ENCODE measurements at places on chromosomes 2 and 18. TPM values are rescaled to one million over a fixed set of nuclear protein-coding genes. Genes with fewer than 3 reads are reported as not detected.

Gene HOXD8
- not detected for total RNA-seq

Gene MYO5B
- 9.8 TPM for total RNA-seq

DNA sequence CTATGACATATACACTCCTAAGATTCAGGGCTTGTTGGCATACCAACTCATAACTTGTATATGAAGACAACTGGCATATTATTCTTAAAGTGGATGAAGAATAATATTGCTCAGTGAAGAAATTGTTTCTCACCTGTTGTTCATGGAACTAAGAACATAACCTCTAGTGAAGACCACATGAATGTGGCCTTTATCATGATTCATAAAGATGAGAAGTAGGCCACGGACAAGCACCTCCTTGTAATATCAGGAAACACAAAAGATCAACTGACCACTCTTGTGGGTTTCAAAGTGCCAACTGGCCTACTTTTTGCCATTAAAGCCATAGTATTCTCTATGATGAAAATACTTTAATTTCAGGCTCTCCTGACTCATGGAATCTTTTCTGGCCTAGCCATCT is 407.4 kb downstream of the GRB14 start:
- no peak for DNase-seq

GRCh38 chr2:9556121-9556743 is 602 bp upstream of the ADAM17 start:
- DNase-seq: no peak

Gene DHX57
- 54.6 TPM for total RNA-seq

Gene ANKRD23
- total RNA-seq: 4.1 TPM

DNA sequence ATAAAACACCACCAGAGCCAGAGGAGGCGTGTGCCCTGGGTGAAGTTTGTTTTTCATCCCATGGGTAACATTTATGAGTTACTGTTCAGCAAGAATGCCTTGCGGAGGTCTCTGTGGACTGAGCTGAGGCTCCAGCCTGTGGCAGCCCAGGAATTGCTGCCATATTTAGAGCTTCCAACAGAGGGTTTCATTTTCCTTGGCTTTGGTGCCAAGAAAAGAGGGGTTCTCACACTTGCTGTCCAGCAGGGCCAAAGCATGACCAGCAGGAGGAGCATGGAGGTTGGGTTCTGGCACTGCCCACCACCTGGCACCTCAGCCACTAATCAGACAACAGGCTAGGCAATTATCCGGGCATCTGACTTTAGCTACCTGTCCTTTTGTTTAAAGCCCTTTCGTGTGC is 36.7 kb downstream of the EPAS1 start:
- no peak for DNase-seq

Gene NYAP2
- total RNA-seq: 14.3 TPM

DNA sequence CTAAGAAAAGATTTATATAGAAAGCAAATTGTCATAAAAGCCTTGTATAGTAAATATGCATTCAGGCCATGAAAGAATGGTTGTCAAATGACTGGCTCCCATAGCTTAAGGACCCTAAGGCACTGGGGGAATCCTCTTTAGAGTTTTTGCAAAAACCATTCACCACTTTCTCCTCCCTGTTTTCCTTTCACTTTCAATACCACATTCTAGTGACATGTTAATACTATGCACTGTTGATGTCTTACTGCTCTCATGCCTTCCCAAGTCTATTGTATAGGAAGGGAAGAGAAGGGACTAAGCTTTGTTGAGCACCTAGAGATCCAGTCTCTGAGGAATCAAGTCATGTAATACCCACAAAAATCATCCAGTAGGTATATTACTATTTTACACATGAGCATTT is 383.0 kb upstream of the LRRTM1 start:
- no peak for DNase-seq

DNA sequence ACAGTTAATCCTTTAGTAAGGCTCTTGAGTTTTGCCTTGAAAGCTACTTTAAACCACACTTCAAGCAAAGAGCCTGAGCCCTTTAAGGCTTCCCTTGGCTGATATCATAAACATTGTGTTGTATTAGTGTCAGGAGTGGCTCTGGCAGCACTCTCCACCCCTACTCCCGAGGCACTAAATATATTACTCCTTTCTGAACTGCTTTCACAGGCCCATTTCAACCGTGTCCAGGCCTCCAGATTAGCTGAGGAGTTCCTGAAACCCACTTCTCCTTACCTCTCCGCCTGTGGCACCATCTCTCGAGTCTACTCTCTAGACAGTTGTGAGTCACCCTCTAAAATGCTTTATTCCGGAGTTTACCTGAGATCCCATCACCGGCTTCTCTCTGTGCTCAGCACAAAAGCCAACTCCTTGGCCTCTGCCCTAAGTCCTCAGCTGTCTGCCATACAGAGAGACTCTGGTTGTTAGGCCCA is 14.4 kb upstream of the STON1 start:
- no peak for DNase-seq

Gene IL1A
- 0.41 TPM for total RNA-seq

DNA sequence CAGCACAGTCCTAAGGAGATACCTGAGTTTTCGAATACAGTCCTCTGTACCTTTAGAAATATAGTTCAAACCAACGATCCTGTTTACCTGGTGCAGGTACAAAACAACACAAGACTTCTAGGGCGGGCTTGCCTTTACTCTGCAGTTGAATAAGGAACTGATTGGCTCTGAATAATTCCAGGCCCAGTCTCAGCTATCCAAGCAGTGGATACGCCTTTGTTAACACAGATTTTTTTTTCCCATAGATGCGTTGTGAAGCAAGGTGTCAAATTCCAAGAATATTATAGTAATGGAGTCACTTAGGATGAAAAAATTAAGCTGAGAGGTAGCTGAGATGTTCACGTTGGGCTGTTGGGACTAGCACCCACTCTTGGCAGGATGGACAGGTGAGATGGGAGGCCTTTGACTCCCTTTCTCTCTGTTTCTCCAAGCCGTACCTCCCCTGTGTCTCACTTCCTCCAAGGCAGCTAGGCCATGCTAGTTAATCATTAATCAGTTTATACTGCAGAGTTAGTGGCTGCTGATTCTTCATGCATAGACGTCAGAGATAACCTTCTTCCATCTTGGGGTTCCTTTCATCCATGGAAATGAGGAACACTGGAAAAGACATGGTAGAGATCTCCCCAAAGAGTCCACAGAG is 380.8 kb upstream of the ACVR2A start:
- DNase-seq: no peak

- DNase-seq: no peak
Measured at GRCh38 chr18:7221424-7222155, 9.3 kb upstream of the LRRC30 start.

All from frontal cortex (tissue), 4 donors.